ENCODE measurements at places on chromosomes 11 and 22.

- DNase-seq, result no peak
Observed at GRCh38 chr11:114821621-114822412, 143.5 kb downstream of the NXPE2 start.

DNA sequence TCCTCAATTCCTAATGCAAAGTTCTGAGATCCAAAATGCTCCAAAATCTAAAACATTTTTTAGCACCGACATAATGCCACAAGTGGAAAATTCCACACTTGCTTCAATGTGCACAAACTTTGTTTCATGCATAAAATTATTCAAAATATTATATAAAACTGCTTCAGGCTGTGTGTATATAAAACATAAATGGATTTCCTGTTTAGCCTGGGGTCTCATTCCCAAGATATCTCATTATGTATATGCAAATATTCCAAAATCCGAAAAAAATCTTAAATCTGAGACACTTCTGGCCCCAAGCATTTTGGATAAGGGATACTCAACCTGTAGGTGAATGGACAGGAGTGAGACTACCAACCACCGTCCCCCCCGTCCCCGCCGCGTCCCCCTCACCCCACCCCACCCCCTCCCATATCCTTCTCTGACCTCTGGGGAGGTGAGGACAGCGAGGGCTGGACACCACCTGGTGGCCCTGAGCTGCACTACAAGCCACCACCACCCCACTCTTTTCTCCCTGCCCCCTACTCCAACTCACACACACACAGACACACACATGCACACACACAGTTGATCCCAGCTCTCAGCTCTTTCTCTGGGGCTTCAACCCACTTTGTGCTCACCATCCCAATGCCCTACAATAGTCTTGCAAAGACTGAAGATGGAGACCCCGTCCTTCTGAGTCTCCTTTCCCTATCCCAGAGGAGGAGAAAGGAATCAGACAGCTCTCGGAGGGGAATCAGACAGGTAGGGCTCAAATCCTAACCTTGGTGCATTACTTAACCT is 101.0 kb downstream of the PDE2A start:
- DNase-seq, result no peak

DNA sequence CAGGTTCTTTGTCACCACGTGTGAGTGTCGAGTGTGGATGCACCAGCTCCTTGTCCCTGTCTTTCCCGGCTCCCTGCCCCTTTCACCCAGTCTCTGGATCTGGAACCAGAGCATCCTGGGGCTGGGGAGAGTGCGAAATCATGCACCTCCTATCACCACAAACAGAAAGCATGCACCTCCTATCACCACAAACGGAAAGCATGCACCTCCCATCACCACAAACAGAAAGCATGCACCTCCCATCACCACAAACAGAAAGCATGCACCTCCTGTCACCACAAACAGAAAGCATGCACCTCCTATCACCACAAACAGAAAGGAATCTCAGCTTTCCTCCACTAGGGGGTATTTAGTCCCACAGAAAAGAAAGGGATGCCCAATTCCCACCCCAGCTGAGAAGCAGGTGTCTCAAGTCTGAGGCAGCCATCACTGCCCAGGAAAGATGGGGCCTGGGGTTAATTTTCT is 5.9 kb upstream of the GLB1L3 start:
- peak; percentile 40 for DNase-seq

DNA sequence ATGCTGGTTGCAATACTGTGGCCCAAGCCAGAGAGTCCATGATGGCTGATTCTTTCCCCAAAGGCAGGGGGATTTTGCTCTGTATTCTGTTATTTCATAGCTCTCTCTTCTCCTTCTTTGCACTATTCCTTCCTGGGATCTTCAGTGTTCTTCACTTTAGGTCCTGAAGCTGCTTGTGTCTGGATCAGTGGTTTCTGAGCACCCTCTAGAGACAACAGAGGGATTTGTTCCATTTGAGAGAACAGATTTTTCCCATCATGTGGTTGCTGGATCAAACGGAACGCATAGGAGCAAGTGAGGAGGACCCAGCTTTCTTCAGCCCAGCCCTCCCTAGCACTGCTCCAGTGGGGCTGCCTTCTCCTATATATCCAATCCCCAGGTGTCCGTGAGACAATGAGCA is 68.7 kb upstream of the SYN3 start:
- DNase-seq, result no peak

DNA sequence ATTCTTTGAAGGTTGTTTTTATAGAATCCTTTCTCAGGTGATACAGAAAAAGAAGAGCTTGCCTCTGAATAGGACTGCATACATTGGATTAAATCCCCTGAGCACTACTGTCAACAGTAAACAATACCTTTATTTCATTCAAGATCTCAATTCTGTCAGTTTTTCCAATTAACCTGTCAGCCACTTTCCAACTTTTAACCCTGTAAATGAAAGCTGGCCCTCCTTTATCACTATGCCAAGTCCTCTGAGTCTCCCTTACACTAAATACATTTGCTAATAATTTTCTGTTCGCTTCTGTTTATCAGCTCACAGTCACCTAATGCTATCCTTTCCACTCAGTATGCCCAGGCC is 213.7 kb upstream of the ARHGAP42 start:
- no peak for DNase-seq
